Right hindlimb (tissue), 1 donor: ENCODE measurements at places on chromosomes 2 and 18.

GRCh38 chr2:9074930-9075329, 71.4 kb upstream of the MBOAT2 start:
- no peak for DNase-seq

DNA sequence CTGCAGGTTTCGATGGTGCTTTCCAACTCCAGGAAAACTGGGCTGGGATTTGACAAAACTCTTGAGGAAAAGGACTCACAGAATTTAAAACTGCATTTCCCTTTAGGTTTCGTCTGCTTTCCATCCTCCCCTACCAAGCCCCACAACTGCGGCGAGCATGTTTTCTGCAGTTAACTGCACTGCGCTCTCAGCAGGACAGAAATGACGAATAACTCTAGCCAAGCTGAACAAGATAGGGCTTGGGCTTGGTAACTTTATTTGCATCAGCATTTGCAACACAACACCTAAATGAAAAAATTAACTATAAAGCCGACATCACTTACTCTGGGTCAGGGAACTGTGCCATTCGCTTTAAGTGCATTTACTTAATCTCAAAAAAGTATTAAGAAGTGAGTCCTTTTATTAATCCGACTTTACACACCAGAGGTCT, 669 bp upstream of the PIKFYVE start:
- peak; percentile 45 for DNase-seq

GRCh38 chr2:48592067-48592466, 25.6 kb upstream of the GTF2A1L start:
- DNase-seq: no peak

GRCh38 chr18:61546590-61546989, 213.4 kb downstream of the CDH20 start:
- DNase-seq: no peak

DNA sequence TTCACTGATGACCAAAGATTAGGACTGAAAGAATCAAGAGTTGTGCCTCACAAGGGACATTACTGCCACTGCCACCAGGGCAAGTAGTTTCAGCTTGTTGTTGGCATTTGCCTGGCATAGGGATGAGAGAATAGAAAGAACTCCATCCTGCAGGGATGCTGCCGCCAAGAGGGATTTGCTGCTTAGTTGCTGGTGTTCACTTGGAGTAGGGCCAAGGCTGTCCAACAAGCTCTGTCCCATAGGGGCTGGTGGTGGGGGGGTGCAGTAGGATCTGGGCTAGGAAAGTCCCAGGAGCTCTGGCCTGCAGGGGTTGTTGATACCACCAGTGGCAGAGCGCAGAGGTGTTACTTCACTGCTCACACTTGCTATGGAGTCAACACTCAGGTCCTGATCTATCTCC, 84.9 kb upstream of the MGAT4A start:
- no peak for DNase-seq

DNA sequence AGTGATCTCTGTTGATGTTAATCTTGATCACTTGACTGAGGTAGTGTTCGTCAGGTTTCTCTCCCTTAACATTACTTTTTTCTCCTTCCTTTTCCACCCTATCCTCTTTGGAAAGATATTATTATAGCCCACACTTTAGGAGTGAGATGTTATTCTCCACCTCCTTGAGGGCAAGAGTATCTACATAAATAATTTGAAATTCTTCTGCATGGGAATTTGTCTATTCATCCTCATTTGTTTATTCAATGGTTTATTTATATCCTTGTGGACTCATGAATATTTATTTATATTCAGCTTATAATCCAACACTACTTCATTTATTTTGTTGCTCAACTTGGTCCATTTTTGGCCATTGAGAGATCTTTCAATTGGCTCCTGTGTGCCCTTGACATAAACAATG, 750.4 kb downstream of the EPHA4 start:
- no peak for DNase-seq

DNA sequence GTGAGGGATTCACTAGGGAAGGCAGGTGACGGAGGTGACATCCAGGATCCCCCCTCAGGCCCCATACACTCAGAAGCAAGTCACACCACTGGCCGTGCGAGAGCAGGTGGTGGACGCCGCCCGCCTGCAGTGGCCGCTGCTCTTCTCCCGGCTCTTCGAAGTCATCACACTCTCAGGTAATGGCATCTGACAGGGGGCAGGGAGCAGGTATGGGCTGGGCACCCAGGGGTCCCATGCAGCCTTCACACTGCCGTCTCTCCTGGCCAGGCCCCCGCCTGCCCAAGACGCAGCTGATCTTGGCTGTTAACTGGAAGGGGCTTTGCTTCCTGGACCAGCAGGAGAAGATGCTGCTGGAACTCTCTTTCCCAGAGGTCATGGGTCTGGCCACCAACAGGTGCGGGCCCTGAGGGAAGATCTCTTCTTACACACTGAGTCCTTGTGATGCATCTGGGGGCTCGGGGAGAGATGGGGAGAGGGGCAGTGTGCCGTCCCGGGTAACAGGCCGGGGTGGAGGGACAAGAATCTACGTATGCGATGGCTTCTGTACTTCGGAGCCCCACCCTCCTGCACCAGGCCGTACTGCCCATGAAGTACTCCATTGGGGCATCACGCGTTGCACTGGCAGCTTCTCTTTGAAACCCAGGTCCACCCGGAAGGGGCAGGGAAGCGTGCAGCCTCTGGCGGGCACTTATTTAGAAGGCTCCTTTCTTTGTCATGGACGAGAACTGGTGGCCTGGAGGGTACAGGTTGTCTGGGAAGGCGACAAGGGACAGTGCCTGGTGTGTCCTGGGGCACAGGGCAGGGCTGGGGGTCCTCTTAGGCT, 18.8 kb upstream of the GPR17 start:
- no peak for DNase-seq

- DNase-seq: no peak
Measured at GRCh38 chr2:74424139-74424992, 2.8 kb downstream of the WDR54 start.

DNA sequence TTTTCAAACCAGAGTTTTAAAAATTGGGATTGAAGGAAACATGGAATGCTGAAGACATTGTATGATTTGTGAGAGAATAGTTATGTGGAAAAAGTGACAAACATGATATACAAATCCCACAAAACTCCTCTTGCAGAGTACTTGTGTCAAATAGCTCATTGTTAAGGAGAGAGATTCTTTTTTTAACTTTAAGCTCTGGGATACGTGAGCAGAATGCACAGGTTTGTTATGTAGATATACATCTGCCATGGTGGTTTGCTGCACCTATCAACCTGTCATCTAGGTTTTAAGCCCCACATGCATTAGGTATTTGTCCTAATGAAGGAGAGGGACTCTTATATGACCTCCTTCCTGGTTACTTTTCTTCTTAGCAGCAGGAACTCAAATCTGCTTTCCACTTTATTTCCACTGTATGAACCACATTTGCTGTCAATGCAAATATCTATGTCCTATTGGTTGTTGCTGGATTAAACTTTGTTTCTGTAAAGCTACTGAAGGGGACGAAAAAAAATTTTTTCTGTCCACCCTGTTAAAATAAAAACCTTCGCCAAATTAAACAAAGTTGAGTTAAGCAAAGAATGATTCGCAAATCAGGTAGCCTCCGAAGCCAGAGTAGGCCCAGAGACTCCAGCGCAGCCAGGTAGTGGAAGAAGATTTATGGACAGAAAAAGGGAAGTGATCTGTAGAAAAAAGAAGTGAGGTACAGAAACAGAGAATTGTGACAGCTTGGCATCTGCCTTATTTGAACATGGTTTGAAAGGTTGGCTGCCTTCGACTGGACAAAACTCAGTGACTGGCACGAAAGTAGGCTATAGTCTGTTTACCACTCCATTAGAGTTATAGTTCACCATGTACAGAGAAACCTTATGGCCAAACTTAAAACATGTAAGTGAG, 430.1 kb upstream of the CHST9 start:
- no peak for DNase-seq

DNA sequence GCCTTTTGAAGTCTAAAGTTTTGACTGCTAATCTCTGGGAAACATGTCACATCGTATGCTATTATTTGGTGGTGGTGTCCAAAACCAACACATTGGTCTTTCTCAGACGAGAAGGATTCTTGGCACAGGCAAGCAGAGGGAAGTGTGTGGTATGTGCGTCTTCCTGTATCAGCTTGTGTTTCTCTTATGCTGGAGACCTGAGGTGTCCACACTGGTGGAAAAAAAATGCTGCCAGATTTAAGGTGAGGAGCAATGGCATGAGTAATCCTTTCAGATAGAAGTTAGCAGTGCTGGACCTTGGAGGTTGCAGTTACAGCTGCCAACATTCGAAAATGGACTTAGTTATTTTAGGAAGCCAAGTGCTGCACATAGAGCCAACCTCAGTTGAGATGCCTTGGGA, 11.7 kb upstream of the FHL2 start:
- DNase-seq: no peak

DNA sequence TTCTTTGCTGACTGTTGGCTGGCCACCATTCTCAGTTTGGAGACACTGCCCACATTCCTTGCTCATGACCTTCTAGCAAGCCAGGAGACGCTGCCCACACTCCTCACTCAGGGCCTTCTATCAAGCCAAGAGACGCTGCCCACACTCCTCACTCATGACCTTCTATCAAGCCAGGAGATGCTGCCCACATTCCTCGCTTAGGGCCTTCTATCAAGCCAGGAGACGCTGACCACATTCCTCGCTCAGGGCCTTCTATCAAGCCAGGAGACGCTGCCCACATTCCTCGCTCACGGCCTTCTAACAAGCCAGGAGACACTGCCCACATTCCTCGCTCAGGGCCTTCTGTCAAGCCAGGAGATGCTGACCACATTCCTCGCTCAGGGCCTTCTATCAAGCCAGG, 131.3 kb upstream of the CBLN2 start:
- no peak for DNase-seq
